ENCODE measurements at places on chromosomes 13 and 19.
A peak's percentile ranks its signal among the peaks of the same experiment; 100 is the strongest.

- peak; percentile 45 for DNase-seq
These were observed 127.7 kb downstream of the FRY start for GRCh38 chr13:32159137-32159869.

DNA sequence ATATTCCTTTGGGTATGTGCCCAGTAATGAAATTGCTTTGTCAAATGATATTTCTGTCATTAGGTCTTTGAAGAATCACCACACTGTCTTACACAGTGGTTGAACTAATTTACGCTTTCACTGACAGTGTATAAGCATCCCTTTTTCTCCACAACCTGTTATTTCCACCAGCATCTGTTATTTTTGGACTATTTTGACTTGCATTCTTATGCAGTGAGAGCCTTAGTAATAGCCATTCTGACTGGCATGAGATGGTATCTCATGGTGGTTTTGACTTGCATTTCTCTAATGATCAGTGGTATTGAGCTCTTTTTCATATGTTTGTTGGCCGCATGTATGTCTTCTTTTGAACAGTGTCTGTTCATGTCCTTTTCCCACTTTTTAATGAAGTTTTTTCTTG lies 92.0 kb upstream of the SPATA13 start:
- DNase-seq = no peak

- no peak for DNase-seq
These were observed 362.4 kb downstream of the KCTD12 start for GRCh38 chr13:76523740-76524340.

GRCh38 chr13:96991072-96991471 lies 3.2 kb downstream of the OXGR1 start:
- DNase-seq = no peak

GRCh38 chr19:7506385-7507328 lies 9.2 kb upstream of the ZNF358 start:
- peak; percentile 37 for DNase-seq

- no peak for DNase-seq
These were observed 302.8 kb downstream of the TEX29 start for GRCh38 chr13:111623208-111623607.

- no peak for DNase-seq
These were observed 1.3 kb downstream of the ZNF749 start for GRCh38 chr19:57436417-57436816.

GRCh38 chr13:58991826-58992477 lies 1171.8 kb downstream of the DIAPH3 start:
- DNase-seq = no peak

- no peak for DNase-seq
These were observed 44.9 kb upstream of the NBEA start for GRCh38 chr13:34897220-34897619.

DNA sequence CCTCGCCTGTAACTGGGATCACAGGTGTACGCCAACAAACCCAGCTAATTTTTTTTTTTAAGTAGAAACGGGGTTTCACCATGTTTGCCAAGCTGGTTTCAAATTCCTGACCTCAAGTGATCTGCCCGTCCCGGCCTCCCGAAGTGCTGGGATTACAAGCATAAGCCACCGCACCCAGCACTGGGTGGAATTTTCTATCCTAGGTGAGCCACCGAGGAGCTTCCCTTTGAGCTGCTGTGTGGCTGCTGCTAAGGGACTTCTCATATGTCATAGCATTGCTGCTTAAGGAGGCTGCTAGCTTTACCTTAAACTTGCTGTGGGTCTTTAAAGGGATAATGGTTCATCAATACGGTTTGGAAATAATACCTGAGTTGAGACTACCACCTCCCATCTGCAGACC lies 2.9 kb upstream of the AMER2 start:
- DNase-seq = no peak

DNA sequence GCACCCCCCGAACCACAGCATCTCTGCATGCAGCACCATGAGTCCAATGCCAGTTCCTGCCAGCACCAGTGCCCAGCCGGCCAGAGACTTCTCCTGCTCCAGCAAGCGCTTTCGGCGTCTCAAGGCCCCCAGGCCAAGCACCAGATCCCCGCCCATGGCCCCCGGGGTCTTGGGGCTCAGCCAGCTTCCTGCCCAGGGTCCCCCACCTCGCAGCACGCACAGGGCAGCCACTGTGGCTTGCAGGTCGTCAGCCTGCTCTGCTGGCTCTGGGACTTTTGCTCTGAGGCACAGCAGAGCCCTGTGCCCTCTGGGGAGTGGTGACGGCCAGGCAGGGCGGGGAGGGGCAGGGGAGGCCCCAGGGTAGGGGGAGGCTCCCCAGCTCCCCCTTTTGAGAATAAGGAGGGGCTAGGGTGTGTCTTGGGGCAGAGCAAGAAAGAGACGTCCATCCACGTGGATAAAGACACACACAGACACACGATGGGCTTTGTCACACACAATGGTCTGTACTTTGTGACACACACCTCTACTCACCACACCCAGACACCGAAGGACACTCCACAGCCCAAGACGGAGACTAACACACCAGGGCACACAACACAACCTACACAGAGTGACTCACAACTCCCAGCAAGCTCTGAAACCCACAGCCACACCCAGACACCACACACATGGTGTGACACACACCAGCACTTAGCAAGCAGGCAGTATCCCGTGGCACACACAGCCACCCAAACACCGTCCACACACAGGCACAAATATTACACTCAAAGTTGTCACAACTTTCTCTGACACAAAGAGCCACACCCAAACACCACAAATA lies at the start of gene KCNN4:
Gene KCNN4 (minus strand): TSS at position 268 of the 820 bp plus-strand sequence. CDS start 112 bp downstream, at position 156.
- DNase-seq = no peak

DNA sequence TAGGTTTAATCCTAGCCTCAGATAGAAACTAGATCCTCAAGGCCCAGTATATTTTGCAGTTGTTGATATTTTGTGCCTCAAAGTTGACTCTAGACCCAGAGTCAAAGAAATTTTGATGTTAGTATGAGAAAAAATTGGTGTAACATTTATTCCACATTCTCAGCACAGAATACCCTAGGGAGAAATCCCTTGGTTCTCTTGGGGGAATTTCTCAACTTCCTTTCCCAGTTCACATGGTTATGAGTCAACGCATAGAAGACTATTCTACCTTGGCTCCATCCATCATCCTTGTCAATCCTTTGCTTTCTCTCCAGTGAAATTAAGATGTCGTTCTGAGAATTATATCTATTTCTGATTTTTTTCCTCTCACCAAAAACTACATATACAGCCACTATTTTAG lies 145.3 kb downstream of the POSTN start:
- no peak for DNase-seq

DNA sequence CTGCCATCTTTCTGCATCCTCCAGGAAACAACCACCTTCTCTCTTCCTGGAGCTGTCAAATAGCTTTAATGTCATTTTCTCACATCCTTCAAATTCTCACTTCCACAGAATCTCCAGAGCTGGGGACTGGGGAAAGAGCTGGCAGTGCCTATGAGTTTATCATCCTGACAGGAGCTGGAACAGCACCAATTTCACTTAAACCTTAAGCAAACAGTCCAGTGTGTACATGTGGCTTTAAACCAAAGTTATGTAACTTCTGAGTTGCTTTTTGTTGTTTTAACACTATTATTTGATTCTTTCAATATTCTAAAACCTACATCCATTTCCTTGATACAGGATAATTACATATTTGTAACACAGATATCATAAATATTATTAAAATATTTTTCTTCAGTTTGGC lies 331.5 kb upstream of the ARGLU1 start:
- no peak for DNase-seq

DNA sequence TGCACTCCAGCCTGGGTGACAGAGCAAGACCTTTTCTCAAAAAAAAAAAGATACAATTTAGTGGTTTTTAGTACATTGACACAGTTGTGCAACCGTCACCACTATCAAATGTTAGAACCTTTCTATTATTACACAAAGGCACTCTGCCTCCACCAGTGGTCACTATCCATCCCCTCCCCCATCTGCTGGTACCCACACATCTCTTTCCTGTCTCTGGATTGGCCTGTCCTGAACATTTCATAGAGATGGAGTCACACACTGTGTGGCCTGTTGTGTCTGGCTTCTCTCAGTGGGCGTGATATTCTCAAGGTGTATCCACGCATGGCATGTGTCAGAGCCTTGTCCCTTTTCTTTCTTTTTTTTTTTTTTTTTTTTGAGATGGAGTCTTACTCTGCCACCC lies 11.2 kb downstream of the KDM4B start:
- no peak for DNase-seq

GRCh38 chr19:43784981-43785808 lies 4.4 kb upstream of the KCNN4 start:
- peak; percentile 49 for DNase-seq

GRCh38 chr19:4304538-4305256 lies at the start of gene FSD1:
Gene FSD1, plus strand, starts transcription at chr19:4304598. Its CDS starts 149 bp downstream, at chr19:4304747.
- DNase-seq = peak; percentile 58
